ENCODE measurements at places on chromosomes 7 and 10.

DNA sequence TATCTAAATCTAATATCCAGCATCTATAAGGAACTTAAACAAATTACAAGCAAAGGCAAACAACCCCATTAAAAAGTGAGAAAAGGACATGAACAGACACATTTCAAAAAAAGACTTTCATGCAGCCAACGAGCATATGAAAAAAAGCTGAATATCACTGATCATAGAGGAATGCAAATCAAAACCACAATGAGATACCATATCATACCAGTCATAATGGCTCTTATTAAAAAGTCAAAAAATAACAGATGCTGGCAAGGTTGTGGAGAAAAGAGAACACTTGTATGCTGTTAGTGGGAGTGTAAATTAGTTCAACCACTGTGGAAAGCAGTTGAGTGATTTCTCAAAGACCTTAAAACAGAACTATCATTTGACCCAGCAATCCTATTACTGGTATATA lies 334.4 kb upstream of the CACNA2D1 start:
- no peak for DNase-seq

DNA sequence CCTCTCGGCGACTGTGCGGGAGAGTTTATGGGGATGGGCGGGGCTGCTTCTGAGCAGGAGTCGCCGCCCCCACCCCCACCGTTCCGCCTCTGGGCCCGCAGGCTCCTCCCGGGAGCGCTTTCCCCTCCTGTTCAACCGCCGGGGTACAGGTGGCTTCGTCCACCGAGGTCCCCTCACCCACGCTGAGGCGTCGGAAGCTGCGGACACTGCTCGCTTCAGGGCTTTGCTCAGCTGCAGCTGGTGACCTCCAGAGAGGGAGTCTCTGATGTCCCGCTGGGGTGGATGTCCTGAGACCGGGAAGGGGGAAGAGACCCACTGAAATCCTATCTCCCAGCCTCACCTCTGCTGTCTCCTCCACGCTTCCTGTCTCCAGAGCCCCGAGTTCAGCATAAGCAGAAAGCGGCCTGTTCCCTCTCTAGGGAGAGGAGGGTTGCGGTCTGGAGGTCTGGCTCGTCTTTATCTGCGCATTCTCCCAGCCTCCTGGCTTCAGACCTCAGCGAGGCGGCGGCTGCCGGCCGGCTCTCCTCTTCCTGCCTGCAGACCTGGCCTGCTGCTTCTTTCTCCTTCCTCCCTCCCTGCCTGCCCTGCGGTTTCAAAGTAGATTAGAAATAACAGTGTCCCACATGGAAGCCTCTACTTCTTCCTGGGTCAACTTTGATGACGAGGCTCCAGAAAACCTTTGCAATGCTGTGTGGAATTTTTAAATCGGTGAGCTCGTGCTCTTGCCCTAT lies 1.8 kb downstream of the CYP2E1 start:
- DNase-seq: no peak

GRCh38 chr7:26620352-26620751 lies 244.0 kb downstream of the SKAP2 start:
- no peak for DNase-seq

- DNase-seq: no peak
Observed at GRCh38 chr10:120802935-120803334, 48.2 kb upstream of the WDR11 start.

DNA sequence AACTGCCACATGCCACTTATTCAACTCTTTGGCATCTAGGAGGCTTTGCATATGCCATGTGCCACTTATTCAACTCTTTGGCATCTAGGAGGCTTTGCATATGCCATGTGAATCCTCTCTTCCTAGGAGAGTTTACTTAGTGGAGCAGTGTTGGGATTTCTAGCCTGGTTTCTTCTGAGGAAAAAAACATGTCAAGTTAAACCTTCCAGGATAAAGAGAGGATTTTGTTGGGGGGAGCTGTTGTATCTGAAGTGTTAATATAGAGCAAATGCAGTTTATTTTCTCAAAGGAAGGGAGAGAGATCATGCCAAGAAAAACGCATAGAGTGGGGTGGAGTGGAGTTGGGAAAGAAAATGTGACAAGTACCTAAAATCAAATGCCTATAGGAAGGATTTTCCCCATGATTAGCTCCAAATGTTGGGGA lies 91.5 kb downstream of the MCU start:
- no peak for DNase-seq

- no peak for DNase-seq
Observed at GRCh38 chr7:44530990-44531389, 10.1 kb downstream of the NPC1L1 start.

DNA sequence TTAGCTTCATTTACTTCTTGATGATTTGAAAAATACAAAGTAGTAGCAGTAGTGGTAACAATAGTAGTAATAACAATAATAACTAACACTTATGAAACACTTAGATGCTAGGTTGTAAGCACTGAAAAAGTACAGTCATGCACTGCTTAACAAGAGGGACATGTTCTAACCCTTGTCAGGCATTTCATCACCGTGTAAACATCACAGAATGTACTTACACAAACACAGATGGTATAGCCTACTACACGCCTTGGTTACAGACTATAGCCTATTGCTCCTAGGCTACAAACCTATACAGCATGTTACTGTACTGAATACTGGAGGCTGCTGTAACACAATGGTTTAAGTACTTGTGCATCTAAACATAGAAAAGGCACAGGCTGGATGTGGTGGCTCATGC lies 60.6 kb downstream of the PUS7 start:
- DNase-seq: no peak

- no peak for DNase-seq
Observed at GRCh38 chr10:71068861-71069271, 143.5 kb upstream of the UNC5B start.

GRCh38 chr7:12896316-12896715 lies 208.9 kb downstream of the ARL4A start:
- no peak for DNase-seq

GRCh38 chr7:150980663-150981062 lies 2.5 kb upstream of the KCNH2 start:
- DNase-seq: no peak

- no peak for DNase-seq
Observed at GRCh38 chr7:143236408-143236990, 14.7 kb downstream of the TAS2R40 start.

DNA sequence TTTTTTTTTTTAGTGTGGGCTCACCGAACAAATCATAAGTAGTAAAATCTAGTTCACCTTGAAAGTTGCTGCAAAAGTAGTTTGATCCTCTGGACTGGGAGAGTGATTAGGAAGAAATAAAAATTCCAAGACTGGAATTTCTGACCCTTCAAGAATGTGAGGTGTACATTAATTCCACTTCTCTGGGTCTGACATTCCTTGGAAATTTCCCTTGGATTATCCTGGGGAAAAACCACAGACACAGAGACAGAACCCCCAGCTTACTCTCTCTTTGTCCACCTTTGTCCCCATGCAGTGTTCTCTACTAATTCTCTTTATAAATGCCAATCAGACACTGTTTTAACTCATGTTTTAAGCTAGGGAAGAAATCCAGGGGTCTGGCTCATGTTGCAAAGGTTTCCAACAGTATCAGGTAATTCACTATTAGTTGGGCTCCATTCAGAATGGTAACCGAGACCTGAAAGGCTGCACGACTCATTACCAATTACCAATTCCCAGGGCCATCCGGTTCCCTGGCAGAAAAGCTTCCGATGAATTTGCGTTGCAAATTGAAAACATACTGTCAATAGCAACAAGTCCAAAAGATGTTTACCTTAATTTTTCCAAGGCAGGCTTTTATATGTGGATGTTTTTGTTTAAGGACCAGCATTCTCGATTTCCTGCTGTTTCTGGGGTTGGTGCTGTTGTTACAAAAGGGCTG lies 86.3 kb downstream of the BAMBI start:
- DNase-seq: no peak

DNA sequence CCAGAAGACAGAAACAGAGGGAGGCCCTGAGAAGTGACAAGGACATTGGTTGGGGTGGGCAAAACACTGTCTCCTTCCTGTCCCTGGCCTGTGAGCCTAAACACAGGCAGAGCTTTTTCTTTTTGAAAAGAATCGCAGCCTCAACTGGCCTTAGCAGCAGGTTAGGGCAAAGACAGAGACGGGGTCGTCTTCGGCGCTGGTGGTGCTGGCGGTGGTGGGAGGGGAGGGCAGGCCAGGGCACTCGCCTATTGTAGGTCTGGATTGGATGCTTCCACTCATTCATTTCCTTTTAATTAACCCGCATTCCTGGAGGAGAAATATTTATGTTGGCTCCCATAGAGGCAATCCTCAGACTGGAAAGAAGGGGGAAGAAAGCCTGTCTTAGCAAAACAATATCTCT lies 22.6 kb downstream of the WNT8B start:
- DNase-seq: no peak

- DNase-seq: no peak
Observed at GRCh38 chr10:24416248-24416647, 207.3 kb downstream of the KIAA1217 start.

DNA sequence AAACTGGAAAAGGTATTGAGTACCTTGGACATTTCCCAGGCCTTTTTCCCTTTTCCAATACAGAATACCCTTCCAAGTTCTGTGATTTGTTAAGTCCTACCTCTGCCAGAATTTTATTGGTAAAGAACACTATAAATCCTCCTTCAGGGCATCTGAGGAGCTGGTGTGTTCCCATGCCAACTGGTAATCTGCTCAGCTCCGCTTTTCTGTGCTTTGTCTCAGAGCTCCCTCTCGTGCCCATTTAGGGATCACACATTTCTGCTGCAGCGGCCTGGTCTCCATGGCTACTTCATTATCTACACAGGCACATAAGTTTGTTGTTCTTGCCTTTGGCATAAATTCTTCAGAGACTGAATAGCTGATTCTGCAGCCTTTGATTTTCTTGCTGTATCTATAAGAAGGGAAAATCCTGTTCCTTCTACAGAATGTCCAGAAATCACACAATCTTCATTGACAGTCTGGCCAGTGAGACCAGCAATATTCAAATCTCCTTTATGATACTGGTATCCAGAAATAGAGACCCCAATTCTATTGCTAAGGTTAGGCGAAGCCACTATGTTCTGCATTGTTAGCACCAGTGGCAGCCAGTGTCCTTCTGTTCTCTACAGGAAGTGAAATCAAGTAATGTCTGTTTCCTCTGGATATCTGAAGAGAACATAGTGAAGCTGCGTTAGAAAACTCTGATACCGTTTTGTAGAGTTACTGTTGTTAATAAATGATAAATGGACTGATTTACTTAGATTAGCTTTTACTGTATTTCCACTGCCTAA lies 51.9 kb downstream of the DENND11 start:
- DNase-seq: no peak

DNA sequence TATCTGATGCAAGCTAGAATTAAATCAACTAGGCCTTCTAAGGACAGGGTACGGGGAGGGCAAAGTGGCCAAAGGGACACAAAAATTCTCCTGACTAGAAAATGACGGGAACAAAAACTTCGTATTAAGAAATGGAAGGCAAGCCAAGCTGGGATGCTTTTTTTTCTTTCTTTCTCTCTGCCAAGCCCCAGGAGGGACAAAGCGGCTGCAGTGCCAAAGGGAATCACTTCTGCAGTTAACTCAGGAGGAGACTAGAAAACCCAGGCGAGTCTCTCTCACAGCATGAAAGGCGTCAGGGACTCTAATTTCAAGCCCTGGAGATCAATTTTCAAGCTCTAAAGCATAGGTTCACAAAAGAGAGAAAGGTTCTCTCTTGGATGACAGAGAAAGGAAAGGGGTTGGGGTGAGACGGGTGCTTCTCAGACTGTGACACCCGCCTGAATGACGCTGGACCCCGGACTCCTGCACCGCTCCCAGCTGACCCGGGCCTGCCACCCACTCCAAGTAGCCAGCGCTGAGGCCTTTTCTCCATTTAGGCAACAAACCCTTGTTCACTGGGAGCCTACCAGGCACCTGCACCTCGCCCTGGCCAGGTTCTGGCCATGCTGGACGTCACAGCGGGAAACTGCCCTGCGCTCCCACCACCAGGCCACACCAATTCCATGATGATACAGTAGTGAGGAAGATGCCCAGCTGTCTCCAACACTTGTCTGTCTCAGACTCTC lies 56.5 kb downstream of the KIAA1549 start:
- DNase-seq: no peak

DNA sequence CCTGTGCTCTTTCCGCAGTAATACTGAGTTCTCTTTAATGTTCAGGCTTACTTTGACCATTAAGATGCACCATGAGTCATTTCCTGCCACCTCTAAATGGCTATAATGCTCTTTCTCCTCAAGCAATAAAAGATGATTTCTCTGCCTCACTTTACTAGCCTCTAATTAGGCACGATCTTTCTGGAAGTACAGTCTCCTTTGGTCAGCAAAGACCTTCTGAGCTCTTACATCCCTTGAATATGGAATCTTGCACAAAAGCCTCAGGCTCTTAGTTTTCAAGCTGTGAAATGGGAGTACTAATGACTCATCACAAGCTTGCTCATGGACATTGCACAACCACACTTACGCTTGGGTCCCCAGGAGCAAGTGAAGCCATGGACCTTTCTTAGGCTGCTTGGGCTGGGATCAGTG lies 85.9 kb downstream of the FRMD4A start:
- no peak for DNase-seq

DNA sequence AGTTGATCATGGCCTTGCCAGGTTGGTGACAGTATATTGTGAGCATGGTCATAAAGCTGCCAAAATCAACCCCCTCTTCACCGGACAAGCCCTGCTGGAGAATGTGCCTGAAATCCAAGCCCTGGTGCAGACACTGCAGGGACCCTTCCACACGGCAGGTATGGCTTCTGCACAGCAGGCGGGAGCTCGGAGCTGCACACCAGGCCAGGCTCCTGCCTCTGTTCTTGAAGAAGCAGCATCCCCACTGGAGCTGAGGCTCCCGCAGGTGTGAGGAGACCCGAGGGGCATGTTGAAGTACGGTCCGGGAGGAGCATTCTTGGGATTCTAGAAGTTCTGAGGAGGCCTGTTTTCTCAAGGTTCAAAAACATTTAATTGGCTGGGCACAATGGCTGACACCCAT lies 12.7 kb downstream of the DHTKD1 start:
- no peak for DNase-seq

- no peak for DNase-seq
Observed at GRCh38 chr10:73406846-73407245, 7.0 kb downstream of the ANXA7 start.

DNA sequence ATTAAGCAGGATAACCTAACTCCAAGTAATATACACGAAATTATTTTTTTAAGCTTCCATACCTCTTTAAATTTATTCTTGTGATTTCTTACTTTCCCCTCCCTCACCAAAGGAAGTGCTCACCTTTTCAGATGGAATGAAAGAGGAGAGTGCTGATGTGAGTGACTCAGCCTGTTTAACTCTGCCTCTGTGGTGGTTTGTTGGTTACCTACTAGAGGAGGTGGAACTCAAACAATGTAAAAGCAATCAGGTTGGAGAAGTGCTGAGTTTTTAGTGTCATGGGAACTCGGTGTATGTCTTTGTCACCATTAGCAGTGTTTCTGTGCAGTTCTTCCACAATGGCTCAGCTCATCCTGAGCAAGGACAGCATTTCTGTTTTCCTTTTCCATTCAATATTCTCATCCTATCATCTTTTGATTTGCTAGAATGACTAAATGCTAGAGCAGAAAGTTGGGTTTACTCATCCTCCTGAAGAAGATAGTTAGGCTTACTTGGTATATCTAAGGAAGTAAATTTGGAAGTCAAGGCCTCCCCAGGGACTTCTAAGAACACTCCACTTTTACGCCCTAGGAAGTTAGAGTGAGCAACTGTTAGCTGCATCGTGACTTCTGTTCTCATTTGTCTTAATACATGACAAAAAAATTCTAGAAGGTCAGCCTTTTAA lies 6.0 kb downstream of the ADD3 start:
- DNase-seq: no peak
